ENCODE measurements at places on chromosomes 6 and 20.
A peak's percentile ranks its signal among the peaks of the same experiment; 100 is the strongest.

GRCh38 chr6:123168892-123169773 is 173.1 kb downstream of the CLVS2 start:
- no peak for DNase-seq

DNA sequence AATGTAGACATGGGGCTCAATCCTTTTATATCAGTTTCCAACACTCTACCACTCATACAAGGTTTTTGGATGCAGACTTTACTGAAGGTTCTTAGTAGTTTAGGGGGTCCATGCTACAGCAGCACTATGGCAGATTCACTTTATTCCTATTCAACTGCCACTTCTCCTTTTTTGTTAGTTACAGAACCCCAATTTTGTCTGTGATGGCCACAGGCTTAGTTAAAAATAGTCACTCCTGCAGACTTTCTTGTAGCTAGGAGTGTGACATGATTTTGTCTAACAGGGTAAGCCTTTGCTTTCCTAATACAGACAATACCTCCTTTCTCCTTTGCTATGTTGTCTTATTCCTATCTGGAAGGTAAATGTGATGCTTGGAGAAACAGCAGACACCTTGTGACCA is 90.0 kb upstream of the SLC24A3 start:
- DNase-seq, result no peak

- DNase-seq, result no peak
These were observed 3.2 kb upstream of the NPBWR2 start for GRCh38 chr20:64110411-64111068.

DNA sequence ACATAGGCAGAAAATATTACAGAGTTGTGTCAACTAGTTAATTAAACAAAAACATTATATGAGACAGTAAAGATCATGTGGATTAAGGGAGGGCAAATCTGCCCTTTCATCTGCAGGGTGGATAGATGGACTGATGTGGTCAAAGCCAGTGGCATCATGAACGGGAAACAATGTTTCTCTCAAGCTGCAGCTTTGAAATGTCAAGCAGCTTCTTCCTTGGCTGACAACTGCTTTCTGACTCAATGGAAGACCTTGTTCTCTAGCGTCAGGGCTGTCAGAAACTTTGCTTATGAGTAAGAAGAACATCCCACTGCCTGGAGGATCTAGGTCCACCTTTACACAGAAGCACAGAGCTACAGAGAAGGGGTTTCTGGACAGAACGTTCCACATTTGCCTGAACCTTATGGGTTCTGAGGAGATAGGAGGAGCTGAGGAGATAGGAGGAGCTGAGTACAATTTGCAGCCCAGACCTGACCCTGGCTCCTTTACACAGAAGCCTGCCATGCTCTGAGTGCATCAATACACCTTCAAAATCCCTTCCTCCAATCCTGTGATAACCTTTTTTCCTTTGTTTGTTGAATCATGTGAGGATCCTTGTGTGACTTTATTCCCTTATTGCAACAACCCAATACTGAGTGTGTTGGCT is 6.1 kb downstream of the CST5 start:
- DNase-seq, result no peak

DNA sequence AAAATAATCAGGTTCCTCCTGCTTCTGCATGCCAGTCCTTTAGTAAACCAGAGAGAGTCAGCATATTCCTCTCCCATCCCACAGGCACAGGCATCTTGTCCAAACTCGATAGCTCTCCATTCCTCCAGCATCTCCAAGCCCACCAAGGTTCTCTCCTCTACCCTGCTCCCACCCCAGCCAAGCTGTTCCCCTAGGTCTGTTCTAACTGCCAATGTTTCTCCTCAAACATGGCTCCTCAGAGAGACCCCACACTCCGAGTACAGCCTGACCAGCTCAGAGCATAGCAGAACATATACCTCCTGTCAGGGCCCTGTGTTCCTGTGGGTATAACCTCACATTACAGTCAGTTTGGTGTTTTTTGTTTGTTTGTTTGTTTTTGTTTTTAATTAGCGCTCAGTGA is 177.8 kb downstream of the VEGFA start:
- DNase-seq, result no peak

GRCh38 chr6:524803-525202 is 132.1 kb downstream of the HUS1B start:
- peak; percentile 29 for DNase-seq

GRCh38 chr6:143140767-143141166 is 80.1 kb downstream of the AIG1 start:
- no peak for DNase-seq

DNA sequence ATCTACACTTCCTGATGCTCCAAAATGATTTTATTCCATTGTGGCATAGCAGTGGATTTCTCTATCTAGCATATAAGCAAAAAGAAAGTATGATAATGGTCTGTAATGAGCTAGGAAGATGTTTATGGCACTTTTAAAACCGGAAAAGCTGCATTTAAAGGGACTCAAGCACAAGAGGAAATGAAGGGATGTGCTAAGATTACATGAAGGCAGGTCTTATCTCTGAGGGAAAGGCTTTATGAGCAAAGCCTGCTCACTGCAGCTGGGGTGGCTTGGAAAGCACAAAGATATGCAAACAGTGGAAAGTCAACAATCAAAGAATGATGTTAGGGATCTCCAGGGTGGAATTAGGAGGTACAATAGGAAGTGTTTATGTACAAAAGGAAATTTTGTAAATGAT is 138.2 kb downstream of the TENT5A start:
- DNase-seq, result no peak

GRCh38 chr6:42047213-42047590 is 3.1 kb upstream of the TAF8 start:
- DNase-seq, result no peak

DNA sequence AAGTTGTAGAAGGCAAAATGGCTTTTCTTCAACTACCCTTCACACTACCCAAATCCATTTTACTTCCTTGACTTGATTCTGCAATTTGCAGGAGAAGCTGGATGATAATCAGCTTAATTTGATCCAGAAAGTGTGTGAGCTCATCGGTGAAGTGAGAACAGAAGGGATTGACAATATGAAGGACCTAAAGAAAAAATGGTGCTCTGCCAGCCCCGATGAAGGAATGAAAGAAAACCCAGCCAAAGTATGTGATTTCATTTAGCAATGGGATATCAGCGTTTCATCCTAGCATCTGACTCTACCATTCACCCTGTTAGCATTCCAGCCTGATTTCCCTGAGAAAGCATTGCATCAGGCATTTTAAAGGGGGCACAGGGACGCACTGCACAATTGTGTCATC is 41.5 kb downstream of the CD164 start:
- no peak for DNase-seq
